ENCODE measurements at places on chromosomes 12 and 14.

DNA sequence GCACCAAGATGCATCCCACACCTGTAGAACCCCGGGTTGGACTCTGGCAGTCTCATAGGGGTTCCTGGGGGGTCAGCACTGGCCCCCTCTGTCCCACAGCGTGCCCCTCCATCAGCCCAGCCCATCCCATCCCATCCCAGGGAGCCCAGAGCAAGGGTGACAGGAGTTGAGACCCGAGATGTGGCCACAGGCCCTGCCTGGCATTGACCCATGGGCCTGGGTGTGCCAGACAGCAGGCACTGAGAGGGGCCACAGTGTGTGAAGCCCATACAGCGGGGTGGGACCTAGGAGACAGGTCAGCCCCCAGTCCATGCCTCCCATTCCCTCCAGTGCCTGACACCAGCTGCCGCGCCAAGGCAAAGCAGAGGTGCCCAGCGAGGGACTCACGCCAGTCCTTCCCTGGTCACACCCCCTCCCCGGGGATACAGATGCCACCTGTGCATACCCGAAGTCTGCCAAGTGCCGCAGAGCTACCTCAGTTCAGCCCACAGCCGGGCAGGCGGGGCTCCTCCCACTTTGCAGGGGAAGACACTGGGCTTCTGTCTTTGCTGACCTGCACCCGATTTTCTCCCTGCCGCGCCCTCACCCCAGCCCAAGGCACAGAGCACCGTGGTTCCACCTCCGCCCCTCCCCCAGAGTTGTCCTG, 50.4 kb downstream of the CYP46A1 start:
- DNase-seq, result no peak

DNA sequence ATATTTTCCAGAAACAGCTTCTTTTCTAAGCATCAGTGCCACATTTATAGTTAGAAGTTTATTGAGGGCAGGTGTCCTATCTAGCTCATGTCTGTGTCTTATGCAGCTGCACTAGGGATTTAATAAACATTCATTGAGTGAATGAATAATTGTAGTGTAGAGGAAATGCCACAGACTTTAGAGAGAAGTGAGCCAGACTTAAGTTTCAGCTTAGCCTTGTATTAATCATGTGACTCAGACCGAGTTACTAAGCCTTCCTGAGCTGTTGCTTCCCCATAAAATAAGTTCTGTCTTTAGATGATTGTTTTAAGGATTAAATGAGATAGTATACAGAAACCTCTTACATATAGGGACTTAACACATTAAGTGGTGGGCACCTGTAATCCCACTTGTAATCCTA, 236.1 kb upstream of the DDHD1 start:
- DNase-seq, result no peak

- DNase-seq, result no peak
Measured at GRCh38 chr14:74348735-74349463, 628 bp downstream of the VRTN start.

GRCh38 chr12:76549131-76549530, 10.4 kb downstream of the OSBPL8 start:
- no peak for DNase-seq

- no peak for DNase-seq
Measured at GRCh38 chr14:68391311-68392014, 401.4 kb downstream of the ZFP36L1 start.

DNA sequence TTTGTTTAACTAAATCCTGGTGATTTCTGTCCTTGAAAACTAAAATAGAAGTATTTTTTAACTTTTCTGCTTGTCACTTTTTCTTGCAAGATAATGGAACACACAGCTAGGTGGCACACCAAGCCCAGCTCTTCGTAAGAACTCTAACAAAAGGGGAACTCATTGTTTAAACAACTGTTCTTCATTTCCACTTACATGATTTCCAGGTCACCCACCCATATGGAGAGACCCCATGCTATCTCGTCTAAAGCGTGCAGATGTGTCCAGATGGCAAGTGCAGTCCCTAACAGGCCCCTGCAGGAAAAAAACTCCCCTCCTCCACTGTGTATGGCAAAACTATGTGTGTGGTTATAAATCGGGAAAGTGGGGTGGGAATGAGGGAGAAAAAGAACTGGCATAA, 43.3 kb upstream of the NT5DC3 start:
- peak; percentile 57 for DNase-seq

DNA sequence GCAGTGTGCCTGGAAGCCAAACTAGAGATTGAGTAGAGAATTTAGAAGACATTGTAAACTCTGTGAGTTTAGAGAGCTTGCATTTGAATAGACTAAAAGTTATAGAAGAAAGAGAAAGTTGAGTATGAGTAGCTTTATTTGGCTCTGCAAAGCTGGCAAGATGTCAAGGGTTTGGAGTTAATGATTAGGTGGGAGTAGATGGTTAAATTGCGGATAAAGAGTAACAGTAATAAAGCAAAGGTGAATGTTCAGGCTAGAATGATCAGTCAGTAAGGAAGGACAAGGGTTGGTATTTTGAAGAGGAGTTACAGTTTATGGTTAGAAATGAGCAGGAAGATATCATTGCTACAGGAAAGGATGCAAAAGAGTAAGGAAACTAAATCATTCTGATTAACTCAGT, 5.2 kb downstream of the PPM1A start:
- no peak for DNase-seq

DNA sequence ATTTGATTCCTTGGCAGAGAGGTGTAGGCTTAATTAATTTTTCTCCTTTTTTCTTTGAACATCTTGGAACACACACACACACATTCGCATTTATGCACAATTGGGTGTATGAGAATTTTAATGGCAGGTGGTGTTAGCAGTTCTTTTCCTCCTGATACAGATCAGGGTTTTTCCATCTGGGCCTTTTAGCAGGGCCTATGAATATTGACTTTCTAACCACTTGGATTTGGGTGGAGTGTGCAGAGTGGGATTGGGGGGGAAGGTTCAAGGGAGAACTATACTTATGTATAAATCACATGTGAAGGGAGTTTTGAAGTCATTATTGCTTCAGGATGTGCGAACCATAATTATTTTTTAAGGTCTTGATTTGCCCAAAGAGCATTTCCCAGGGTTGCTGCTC, 28.9 kb downstream of the NTF3 start:
- no peak for DNase-seq

- DNase-seq, result no peak
Measured at GRCh38 chr12:45669093-45669492, 60.4 kb upstream of the ARID2 start.

GRCh38 chr12:104354868-104355570, 51.5 kb downstream of the EID3 start:
- no peak for DNase-seq

DNA sequence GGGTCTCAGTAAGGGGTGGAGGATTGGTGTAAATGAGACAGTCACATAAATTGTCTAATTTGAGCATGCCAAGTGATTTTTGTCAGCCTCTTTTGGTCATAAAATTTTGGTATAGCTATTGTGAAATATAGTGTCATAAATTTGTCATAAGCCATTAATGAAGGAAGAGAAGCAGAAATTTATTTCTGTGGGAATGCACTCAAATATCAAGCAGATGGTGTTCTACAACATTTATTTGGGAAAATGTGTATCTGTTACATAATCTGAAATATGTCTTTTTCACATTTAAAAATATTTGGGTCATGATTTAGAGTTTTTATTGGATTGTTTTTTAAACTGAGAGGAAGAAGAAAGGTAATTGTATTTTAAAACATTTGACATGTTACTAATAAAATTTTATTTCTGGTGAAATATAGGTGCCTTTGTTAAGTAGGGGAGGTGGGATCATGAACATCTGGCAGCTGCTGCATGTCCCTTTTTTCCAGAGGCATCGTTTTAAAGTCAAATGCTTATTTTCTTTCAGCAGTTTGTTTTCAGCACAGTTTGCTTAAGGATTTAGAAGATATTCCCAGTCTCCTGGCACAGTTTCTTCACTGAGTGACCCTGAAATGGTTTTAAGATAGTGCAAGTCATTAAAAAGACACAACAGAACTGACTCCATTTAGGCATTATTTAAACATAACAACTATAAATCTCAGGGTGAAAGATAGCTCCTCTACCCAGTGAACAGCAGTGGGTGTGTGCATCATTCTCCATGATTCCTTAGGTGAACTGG, 371.7 kb downstream of the SNAPC1 start:
- no peak for DNase-seq

DNA sequence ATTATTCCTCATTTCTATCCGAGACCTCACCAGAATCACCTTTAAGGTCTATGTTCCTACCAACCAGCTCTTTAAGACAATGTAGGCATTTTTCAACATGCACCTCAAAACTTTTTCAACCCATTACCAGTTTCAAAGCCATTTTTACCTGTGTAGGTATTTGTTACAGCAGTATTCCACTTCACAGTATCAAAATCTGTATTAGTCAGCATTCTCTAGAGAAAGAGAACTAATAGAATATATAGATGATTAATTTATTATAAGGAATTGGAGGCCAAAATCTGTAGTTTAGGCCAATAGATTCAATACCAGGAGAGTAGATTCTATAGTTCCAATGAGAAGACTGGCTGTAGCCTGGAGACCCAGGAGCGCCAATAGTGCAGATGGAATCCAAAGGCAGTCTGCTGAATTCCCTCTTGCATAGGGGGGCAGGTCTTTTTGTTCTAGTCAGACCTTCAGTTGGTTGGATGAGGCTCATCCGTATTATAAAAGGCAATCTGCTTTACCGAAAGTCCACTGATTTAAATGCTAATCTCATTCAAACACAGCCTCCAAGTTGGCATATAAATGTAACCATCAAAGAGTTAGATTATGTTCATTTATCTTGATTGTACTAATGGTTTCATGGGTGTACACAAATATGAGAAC, 151.6 kb upstream of the SYT1 start:
- no peak for DNase-seq

DNA sequence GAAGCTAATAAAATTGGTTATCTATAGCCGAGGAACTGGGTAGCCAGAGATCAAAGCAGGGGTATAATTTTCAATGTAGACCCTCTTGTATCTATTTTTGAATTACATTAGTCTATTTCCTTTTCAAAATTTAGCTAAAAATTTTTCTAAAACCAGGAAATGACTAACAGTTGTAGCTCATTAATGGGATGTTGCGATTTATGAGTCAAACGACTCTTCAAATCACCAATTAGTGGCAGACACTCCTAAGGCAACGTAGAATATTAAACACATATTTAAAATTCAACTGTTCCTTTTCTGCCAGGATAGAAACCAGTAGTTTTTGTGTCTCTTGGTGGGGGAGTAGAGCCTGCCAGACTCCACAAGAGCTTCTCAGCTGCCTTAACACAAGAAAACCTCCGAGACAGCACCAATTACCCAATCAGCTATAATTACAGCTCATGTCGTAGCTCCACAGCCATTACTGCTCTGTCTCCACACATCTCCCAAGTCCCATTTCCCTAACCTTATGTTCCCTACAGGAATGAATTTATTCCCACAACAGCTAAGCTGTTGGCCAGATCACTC, 26.9 kb downstream of the GCN1 start:
- DNase-seq, result no peak

DNA sequence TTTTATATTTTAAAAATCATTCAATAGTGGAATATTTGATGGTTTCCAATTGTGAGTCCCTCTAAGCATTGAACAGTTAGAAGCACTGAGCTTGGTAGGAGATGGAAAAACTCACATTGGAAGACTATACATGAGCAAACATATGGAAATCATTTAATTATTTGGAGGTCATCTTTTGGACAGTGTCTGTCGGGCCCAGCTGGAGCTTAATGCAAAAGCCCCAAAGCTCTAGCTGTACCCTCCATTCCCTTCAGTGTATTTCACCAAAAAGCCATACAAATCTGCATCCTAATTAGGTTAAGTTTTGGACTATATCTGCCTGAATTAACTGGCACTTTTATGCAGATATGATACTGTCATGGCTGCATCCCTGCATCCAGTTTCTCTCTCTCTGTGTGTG, 365.7 kb downstream of the FLRT2 start:
- no peak for DNase-seq

GRCh38 chr12:14473707-14474287, 93.9 kb downstream of the PLBD1 start:
- no peak for DNase-seq

DNA sequence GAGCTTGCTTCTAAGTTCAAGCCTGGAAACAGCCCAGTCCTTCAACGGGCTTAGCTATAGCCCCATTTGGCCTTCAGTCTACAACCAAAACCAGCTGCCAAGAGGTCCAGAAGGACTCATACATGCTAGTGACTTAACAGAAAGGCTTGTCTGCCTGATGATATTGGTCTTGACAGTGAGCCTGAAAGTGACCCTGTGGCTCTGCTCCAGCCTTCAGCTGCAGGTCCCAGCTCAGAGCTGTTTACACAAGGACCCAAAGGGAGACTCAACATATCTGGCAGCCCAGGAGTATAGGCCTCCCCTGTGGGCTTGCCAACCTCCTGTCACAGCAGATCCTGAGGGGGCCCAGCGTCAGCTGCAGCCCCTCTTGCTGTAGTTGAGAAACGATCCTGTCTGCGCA, 27.5 kb downstream of the COX16 start:
- DNase-seq, result no peak

GRCh38 chr14:72726444-72726843, 167.5 kb downstream of the DPF3 start:
- no peak for DNase-seq

DNA sequence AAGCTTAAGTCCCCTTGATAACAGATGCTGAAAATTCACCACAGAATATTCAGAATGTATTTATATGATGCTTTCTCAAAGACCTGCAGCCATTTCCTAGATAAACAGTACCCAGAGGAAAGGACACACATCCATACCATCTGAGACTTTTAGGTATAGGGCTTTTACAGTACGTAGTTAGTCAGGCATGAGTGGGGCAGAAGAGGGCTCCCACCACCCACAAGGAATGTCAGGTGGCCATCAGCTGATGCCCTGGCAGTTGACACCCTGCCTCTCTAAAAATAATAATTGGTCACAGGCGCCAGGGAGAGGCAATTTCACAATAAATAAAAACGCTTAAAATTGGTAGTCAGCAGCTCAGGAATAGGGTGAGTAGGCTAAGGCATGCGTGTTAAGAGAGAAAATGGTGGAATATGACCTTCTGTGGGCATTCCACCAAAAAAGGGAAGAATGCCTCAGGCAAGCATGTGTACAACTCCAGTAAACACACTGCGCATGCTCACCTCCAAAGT, 7.8 kb upstream of the TAS2R46 start:
- DNase-seq, result no peak

DNA sequence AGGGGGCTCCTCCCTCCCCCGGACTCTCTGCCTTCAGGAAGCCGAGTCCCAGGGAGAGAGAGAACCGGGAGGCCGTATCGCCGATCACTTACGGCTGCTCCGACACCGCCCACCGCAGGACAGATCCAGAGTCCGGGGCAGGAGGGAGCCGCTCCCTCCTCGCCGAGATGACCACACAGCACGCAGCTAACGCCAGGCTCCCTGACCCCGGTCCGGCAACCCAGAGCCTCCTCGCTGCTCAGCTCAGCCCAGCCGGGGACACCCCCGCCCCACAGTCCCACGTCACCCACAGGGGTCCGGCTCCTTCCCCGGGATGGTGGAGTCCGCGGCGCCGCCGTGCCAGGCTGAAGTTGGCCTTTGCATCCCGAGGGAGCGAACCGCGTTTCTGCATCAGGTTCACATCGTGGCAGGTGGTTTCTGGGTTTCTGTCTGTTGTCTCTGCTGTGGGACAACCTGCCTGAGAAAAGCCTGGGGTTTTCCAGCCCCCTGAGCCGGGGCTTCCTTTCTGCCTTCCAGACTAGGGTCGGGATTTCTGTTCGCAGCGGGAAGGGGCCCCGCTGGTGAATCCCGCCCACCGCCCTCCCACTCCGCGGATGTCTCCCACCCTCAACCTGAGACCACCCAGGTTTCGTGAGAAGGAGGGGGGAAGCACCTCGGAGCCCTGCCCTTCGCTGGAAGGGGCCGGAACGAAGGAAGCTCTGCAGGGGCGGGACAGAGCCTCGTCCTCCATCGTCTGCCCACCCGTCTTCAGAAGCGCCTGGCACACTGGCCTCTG, 61.2 kb downstream of the NOC4L start:
- DNase-seq, result no peak

All from activated CD4-positive, alpha-beta memory T cell treated with anti-CD3 and anti-CD28 coated beads for 36 hours (primary cell).